ENCODE measurements at places on chromosomes 6 and 20. TPM values are rescaled to one million over a fixed set of nuclear protein-coding genes. Genes with fewer than 3 reads are reported as not detected.

- no peak for DNase-seq
Measured at GRCh38 chr20:58762120-58762519, 69.5 kb downstream of the NPEPL1 start.

Gene COX4I2
- total RNA-seq: not detected

DNA sequence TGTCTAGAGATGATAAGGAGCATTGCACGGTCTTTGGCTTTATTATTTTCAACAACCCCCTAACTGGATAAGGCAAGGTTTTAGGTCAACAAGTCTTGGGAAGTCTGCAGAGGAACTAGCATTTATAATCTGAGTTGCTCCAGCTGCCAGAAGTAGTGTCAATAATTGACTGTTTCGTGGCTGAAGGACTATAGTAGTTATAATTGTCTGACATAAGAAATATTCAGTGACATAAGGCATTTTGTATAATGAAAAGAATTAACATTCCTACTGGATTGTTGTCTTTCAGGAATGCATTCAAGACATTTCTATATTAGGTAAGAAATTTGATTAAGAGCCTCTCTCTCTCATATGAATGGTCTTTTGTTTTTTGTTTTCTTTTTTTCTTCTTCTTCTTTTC is 136.9 kb upstream of the SGK1 start:
- no peak for DNase-seq

GRCh38 chr6:53134601-53135235 is 13.9 kb downstream of the GCM1 start:
- no peak for DNase-seq

Gene OTOR
- total RNA-seq: not detected

GRCh38 chr6:149421132-149421531 is 21.1 kb downstream of the SUMO4 start:
- DNase-seq: no peak

DNA sequence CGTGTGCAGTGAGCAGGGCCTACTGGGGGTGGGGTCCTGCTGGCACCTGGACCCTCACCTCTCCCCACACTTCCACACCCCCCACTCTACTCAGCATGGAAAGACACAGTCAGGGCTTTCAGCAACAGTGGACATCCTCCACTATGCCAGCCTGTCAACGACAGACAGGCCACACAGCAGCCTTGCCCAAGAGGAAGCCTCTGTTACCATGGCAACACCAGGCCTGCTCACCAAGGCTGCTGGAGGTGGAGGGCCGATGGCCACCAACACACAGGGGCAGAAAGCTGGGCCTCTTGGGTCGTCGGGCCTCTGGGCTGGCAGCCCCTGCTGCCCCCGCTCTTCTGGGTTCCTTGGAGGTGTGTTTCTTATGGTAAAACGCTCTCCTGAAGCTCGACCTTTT is 13.6 kb downstream of the BNIP5 start:
- DNase-seq: no peak

- no peak for DNase-seq
Measured at GRCh38 chr6:140253096-140253495, 878.6 kb upstream of the CITED2 start.

GRCh38 chr6:41475164-41475563 is 71.0 kb upstream of the FOXP4 start:
- DNase-seq: no peak

DNA sequence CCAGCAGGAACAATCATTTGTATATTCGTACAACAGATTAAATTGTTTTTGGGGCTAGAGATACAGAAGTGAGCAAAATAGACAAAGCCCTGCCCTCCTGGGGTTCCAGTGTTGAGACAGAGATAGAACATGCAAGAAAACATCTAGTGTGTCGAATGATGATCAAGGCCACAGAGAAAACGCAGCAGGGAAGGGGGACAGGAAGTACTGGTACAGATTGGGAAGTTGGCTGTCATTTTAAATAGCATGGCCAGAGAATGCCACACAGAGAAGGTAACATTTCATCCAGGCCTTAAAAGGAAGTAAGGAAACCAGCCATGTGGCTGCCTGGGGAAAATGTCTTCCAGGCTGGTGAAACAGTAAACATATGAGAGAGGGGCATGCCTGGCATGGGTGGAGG is 202.6 kb upstream of the MYLIP start:
- no peak for DNase-seq

DNA sequence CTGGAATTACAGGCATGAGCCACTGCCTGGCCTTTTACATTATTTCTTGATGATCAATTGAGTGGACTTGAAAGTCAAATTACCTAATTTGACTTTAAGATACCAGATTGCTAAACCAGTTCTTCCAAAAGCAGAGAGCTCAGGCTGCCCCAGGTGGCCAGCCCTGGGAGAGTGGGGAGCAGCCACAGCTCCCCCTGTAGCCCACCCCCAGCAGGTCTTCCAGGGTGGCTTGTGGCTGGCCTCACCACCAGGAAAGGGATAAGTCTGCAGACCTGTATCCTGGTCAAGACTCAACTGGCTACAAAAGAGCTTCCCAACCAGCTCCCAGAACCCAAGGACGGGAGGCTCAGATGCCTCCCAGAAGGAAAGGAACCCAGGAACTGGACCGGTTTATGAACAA is 23.8 kb upstream of the AKAP12 start:
- no peak for DNase-seq

Gene TRIM15
- not detected for total RNA-seq

GRCh38 chr20:63463400-63464288 is 8.8 kb downstream of the KCNQ2 start:
- no peak for DNase-seq

DNA sequence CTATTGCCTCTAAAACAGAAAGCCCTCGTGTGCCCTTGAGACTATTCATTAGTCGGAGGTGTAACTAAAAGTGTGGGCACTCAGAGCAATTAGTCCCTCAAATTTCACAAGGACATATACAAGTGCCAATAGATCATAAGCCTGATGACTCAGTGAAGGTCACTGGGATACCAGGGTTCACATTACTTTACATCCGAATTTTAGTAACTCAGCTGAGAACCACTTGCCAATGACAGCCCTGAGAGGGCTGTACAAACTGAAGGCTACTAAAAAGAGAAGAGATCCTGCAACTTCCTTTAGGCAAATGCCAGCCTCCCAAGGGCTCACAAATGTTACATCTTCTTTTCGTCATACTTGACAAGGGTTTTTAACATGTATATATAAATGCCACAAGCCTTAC is 369.6 kb downstream of the TENT5A start:
- no peak for DNase-seq

GRCh38 chr6:101422811-101423210 is 29.3 kb downstream of the GRIK2 start:
- DNase-seq: no peak
